Aorta (tissue), 5 donors: ENCODE measurements at places on chromosomes 4 and X. TPM values are rescaled to one million over a fixed set of nuclear protein-coding genes. Genes with fewer than 3 reads are reported as not detected.

DNA sequence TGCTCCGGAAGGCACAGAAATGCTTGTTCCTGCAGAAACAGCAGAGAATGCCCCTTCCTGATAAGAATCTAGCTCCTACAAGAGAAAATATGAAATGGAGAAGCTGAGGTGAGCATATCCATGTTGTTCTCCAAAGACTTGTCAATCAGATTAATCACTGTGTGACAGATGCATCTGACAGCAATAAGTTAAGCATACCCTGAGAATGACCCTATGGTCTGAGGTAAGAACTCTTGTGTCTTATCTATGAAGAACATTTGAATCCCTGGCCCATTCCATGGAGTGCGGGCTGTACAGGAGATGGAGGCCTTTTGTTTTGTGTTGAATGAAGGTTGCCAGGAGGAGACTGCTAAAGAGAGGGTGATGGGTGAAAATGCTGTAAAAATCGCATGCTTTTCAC, 21.5 kb upstream of the ASB5 start:
- no peak for DNase-seq

DNA sequence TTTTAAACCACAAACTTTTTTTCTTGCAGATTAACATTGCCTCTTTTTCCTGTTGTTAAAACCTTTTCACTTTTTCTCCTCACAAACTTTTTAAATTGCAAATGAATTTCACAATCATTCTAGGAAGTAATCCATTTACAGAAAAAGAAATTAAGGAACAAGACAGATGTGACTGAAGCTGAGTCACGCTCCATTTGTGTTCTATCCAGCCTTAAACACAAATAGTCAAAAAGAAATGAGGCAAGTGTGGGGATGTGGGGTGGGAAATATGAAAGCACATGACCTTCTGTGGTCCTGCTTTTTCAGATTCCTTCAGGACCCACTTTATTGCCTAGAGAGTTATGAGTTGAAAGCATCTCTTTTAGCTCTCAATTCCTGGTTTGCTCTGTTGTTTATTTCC, 197.0 kb downstream of the ADGRL3 start:
- DNase-seq: no peak

DNA sequence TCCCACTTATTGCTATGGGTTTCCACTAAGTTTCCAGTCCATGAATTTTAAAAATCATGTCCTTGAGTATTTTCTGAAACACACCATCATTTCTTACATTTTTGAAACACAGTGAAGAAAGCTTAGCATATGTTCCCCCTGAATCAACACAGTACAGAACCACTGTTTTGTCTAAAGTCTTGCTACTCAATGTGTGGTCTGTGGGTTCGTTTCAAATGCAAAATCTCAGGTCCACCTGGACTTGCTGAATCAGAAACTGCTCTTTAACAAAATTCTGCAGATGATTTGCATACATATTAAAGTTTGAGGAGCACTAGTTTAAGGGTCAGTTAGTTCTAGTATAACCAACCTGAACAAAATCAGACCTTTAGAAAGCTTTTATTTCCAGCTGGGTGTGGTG, 60.4 kb downstream of the SUPT20HL2 start:
- no peak for DNase-seq

- DNase-seq: no peak
Measured at GRCh38 chr4:184895012-184895695, 69.4 kb upstream of the ACSL1 start.

DNA sequence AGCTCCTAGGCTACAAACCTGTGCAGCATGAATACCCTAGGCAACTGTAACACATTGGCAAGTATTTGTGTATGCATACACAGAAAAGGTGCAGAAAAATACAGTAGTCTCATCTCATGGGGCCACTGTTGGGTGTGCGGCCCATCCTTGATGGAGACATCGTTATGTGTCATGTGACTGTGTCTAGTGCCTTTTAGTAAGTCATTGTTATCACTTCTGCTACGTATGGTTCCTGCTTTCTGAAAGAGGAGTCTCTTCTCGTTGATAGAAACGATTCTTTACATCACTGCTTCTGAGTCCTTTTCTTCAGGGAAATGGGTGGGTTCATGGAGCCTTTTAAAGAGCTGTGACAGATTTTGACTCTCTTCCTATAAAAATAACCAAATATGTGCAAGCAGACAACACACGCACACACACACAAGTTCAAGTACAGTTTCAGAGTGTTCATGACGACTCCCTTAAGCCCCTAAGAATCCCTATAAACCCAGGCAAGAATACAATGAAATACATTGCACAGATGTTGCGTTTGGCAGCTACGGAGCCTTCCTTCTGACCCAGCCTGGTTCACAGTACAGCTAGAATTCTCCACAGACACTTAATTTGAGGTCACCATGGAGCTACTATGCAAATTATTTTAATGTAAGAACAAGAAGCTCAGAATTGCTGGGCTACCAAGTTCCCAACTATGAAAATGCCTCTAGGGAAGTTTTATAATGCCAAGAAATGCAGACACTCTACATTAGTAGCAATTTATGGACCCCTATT, 10.2 kb upstream of the STK32B start:
- DNase-seq: no peak

GRCh38 chr4:178633263-178633662, 1191.0 kb upstream of the AGA start:
- no peak for DNase-seq

GRCh38 chr4:8409264-8410065, 31.1 kb downstream of the ACOX3 start:
- DNase-seq: peak; percentile 75

DNA sequence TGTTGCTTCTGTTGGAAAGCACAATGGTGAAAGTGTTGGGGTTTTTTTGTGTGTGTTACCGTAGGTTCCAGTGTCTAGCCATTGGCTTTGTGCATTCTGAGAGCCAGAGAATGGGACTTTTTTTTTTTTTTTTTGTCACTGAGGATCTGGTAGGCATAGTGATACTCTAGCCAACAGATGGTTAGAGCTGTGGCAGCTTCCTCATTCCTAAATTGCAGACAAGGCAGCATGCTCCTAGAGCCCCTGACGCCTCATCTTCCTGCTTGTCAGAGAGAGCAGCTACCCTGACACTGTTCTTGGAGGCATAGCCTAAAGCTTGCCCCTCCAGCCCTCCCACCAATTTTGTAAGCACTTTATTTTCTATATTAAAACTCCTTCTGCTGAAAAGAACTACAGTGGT, 27.0 kb downstream of the ARHGEF9 start:
- DNase-seq: no peak

Gene HMX1
- not detected for total RNA-seq

Gene MFAP3L
- 10.1 TPM for total RNA-seq

Gene ALAS2
- 2.5 TPM for total RNA-seq
